ENCODE measurements at places on chromosomes 4 and X.
A peak's percentile ranks its signal among the peaks of the same experiment; 100 is the strongest.

GRCh38 chrX:123917069-123917468 lies 44.4 kb upstream of the STAG2 start:
- H3K27ac ChIP-seq, result no peak overlapping the region
- no peaks in the 10 kb centered on the region for H3K36me3 ChIP-seq
- H3K4me3 ChIP-seq, result no peak overlapping the region
- no peak for DNase-seq
- no peaks in the 10 kb centered on the region for H3K4me1 ChIP-seq
- H3K27me3 ChIP-seq, result no peaks in the 10 kb centered on the region

DNA sequence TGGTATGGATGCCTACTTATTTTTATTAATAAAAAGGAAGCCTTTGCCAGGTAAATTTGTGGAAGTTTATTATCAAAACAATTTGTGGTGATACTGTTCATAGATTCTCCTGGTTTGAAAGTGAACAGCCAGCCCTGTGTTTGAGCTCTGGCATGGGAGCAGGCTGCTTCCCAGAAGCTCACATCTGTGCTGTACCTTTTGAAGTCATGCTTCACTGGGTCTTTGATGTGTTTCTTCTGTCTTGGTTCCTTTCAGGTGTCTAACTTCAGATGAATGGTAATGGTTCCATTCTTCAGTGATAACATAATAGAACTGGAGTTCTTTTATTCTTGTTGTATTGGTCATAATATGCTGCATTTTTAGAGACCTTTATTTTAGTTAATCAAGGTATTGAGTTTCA lies 85.5 kb downstream of the BMPR1B start:
- no peaks in the 10 kb centered on the region for H3K36me3 ChIP-seq
- H3K27me3 ChIP-seq, result no peaks in the 10 kb centered on the region
- no peak overlapping the region for H3K27ac ChIP-seq
- no peaks in the 10 kb centered on the region for H3K4me1 ChIP-seq
- no peak overlapping the region for H3K4me3 ChIP-seq

DNA sequence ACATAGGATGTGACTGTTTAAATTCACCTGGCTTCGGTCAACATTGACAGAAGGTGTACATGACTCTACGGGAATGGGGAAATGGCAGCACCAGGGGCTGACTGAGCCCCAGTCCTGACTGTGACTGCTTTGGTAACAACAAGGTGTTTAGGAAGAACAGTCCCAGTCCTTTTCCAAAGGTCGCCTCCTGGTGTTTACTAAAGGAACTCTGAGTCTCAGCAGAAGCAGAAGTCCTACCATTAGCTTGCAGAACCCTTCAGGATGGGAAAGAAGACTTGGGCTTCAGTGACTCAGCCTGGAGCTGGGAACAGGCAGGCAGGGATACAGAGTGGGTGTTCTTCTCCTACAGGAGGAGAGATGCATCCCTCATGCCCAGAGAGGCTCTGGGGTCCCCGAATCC lies 103.3 kb downstream of the MGST2 start:
- no peaks in the 10 kb centered on the region for H3K36me3 ChIP-seq
- H3K27ac ChIP-seq, result no peak overlapping the region
- peaks cover 18% of the 10 kb centered on the region for H3K4me1 ChIP-seq
- DNase-seq, result no peak
- no peaks in the 10 kb centered on the region for H3K27me3 ChIP-seq

- no peaks in the 10 kb centered on the region for H3K4me1 ChIP-seq
- DNase-seq, result no peak
- H3K4me3 ChIP-seq, result no peak overlapping the region
Observed at GRCh38 chrX:39304746-39305145, 503.5 kb downstream of the MID1IP1 start.

DNA sequence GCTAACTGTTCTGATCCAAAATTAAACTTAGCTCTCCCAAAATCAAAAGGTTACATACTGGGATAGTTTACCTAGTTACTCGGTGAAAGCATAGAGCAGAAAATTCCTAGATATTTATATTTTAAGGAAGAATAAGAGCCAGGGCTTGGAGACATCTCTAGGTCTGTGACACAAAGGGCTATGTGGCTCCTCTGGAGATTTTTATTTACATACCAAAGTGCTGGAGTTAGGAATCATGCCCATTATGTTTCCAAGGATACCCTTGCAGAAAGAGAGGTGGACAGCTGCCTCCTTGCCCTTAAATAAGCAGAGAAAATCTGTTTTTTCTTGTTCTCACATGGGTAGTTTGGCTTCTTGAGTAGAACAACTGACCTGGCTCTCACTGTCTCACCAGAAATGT lies 9.0 kb downstream of the COX7B2 start:
- H3K27me3 ChIP-seq, result no peaks in the 10 kb centered on the region
- H3K27ac ChIP-seq, result no peak overlapping the region
- no peaks in the 10 kb centered on the region for H3K36me3 ChIP-seq
- H3K4me1 ChIP-seq, result no peaks in the 10 kb centered on the region
- H3K4me3 ChIP-seq, result no peak overlapping the region

GRCh38 chr4:151163855-151164254 lies 64.4 kb downstream of the RPS3A start:
- peaks cover 16% of the 10 kb centered on the region for H3K4me1 ChIP-seq
- H3K27me3 ChIP-seq, result no peaks in the 10 kb centered on the region
- peaks cover 37% of the 10 kb centered on the region for H3K36me3 ChIP-seq

GRCh38 chr4:124431653-124432192 lies 280.8 kb downstream of the ANKRD50 start:
- no peaks in the 10 kb centered on the region for H3K36me3 ChIP-seq
- peaks cover 12% of the 10 kb centered on the region for H3K4me1 ChIP-seq
- no peaks in the 10 kb centered on the region for H3K27me3 ChIP-seq
- no peak for DNase-seq

- no peaks in the 10 kb centered on the region for H3K4me1 ChIP-seq
- no peak for DNase-seq
- no peak overlapping the region for H3K27ac ChIP-seq
- no peaks in the 10 kb centered on the region for H3K36me3 ChIP-seq
- no peaks in the 10 kb centered on the region for H3K27me3 ChIP-seq
- no peak overlapping the region for H3K4me3 ChIP-seq
Observed at GRCh38 chr4:137635108-137635507, 102.8 kb upstream of the PCDH18 start.

DNA sequence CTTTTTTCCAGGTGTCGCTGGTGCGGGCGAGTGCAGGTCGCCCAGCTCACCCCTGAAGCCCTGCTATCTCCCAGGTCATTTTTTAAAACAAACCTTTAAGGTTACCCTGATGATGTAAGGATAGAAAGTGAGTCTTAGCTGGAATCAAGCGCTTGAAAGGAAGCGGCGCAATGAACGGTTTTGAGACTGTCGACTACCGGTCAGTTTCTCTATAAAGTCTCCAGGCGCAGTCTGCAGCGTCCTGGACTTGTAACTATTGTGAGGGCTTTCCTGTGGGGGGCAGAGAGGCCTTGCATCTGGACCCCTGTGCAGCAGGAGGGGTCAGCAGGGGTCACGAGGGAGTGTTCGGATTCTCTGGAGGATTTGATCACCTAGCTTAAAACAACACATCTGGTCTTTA lies 1.6 kb downstream of the KIT start:
- peaks cover 8% of the 10 kb centered on the region for H3K27me3 ChIP-seq
- peaks cover 33% of the 10 kb centered on the region for H3K4me1 ChIP-seq
- DNase-seq, result no peak
- peak overlapping the region; percentile 40 for H3K4me3 ChIP-seq
- peak overlapping the region; percentile 40 for H3K27ac ChIP-seq

DNA sequence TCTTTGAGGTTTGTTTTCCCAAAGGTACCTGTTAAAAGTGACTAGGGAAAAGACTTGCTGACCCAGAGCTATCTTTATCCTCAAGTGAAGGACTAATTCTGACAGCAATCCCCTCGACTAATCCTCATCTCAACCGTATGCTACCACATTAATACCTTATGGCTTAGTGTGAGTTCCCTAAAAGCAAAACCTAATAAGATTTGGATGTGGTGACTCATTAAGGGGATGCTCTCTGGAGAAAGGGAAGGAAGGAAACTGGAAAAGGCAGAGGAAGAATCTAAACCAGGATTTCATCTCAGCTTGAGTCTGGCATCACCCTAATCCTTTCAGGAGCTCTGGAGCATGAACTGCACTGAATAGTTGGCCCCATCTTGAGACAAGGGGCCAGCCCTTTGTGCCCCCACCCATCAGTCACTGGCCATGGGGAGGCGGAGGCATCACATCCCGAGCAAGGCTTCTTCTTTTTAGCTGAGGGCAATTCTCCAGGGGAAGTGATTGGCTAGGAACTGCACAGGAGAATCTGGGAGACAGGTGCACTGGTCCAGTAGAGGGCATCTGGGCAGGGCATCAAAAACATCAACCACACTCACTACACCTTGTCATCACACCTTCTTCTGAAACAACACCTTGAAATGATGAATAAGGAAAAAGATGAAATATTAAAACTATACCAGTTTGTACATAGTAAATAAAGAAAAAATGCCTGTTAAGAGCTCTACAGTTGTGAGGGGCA lies 6.9 kb upstream of the BBS7 start:
- no peaks in the 10 kb centered on the region for H3K36me3 ChIP-seq
- DNase-seq, result no peak
- no peaks in the 10 kb centered on the region for H3K27me3 ChIP-seq
- H3K27ac ChIP-seq, result no peak overlapping the region
- no peak overlapping the region for H3K4me3 ChIP-seq
- no peaks in the 10 kb centered on the region for H3K4me1 ChIP-seq

GRCh38 chr4:26566133-26566532 lies 17.8 kb upstream of the TBC1D19 start:
- no peaks in the 10 kb centered on the region for H3K4me1 ChIP-seq
- H3K27me3 ChIP-seq, result no peaks in the 10 kb centered on the region
- DNase-seq, result no peak
- no peak overlapping the region for H3K4me3 ChIP-seq
- no peaks in the 10 kb centered on the region for H3K36me3 ChIP-seq

- H3K27ac ChIP-seq, result no peak overlapping the region
- H3K27me3 ChIP-seq, result no peaks in the 10 kb centered on the region
- H3K36me3 ChIP-seq, result no peaks in the 10 kb centered on the region
- no peaks in the 10 kb centered on the region for H3K4me1 ChIP-seq
Observed at GRCh38 chr4:6417516-6418050, 54.8 kb downstream of the PPP2R2C start.

GRCh38 chr4:106247600-106247999 lies 68.4 kb downstream of the TBCK start:
- no peak for DNase-seq
- H3K4me3 ChIP-seq, result no peak overlapping the region
- no peaks in the 10 kb centered on the region for H3K27me3 ChIP-seq

DNA sequence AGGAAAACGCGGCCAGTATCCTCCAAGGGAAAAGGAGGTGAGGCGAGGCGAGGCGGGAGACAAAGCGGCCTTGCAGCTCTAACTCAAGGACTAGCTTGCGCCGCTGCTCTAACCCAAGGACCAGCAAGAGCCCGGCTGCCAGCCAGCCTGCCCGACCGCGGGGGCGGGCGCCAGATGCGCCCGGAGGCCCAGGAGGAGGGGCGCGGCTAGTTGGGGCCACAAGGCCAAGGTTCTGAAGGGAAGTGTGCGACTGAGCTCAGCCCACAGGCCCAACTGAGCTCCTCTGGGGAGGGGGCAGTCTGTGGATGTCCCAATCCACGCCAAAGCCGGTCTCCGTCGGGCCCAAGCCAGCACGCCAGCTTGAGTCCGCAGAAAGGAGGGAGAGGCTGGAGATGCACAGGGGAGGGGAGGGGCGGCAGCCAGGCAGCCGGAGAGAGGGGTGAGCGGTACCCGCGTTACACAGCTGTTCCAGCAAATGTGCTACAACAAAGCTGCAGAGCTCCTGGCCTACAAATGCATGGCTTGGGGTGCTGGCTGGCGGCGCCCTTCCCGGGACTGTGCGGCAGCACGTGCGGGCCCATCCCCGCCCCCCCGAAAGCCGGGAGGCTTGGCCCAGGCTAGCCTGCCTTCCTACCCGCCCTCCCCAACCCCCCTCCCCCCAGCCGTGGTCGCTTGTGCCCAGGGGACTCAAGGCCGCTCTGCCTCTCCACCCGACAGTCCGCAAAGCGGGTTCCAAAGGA lies 637 bp downstream of the AMER1 start:
- H3K36me3 ChIP-seq, result no peaks in the 10 kb centered on the region
- DNase-seq, result peak; percentile 29
- H3K27me3 ChIP-seq, result peaks cover 3% of the 10 kb centered on the region

GRCh38 chrX:154046940-154047610 lies 27.4 kb upstream of the IRAK1 start:
- peak overlapping the region; percentile 1 for H3K27ac ChIP-seq
- no peaks in the 10 kb centered on the region for H3K36me3 ChIP-seq
- H3K4me1 ChIP-seq, result peaks cover 24% of the 10 kb centered on the region
- H3K4me3 ChIP-seq, result no peak overlapping the region
- no peak for DNase-seq
- no peaks in the 10 kb centered on the region for H3K27me3 ChIP-seq

DNA sequence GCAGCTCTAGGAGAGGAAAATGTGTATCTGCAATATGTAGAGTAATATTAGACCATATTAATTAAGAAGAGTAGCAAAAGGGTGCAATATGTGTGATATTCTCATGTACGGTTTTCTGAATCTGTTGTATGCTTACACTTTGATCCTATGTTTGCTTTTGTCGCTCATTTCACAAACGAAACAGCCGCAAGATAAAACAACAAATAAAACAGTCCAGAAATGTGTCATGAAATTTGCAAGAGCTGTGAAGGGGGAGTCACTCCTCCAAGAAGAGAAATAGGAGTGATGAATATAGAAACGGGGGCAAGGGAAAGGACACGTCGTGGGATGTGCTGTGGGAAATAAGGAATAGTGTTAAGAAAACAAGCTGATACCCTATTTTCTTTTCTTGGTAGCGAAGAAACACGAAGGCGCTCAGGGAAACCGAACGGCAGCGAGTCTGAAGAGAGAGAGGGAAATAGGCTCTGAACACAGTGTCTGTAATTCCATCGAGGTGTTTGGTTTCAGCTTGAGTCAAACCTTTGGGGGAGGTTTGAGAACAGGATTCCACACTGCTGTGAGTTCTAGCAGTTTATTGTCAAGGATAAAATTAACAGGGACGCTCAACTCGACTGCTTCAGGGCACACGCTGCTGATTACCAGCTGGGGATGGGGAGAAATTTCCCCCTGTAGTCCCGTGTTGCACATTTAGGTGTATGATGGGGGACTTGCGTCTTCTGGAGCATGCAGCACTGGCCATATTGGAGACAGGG lies 595.6 kb upstream of the TENM3 start:
- H3K27me3 ChIP-seq, result no peaks in the 10 kb centered on the region
- no peaks in the 10 kb centered on the region for H3K4me1 ChIP-seq
- H3K4me3 ChIP-seq, result no peak overlapping the region
- H3K27ac ChIP-seq, result no peak overlapping the region
- no peak for DNase-seq

GRCh38 chr4:39812500-39812899 lies 114.6 kb downstream of the UBE2K start:
- no peak for DNase-seq
- H3K36me3 ChIP-seq, result no peaks in the 10 kb centered on the region
- no peak overlapping the region for H3K4me3 ChIP-seq
- no peaks in the 10 kb centered on the region for H3K4me1 ChIP-seq

DNA sequence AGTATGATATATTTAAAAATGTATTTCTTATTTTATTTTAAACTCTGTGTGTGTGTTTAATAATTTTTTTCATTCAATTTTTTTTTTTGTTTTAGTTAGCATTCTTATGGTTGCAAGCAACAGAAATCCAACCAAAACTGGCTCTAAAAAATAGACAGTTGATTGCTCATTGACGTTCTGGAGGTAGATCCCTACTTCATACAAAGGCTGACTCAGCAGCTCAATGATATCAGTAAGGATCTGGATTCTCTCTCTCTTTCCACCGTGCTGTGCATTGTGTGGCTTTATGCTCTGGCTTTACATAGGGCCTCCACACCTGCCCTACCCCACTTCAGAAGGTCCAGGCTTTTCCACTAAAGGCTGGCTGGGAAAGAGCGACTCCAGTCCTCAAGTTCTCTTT lies 117.8 kb downstream of the UCHL1 start:
- H3K4me1 ChIP-seq, result peaks cover 16% of the 10 kb centered on the region
- no peaks in the 10 kb centered on the region for H3K27me3 ChIP-seq
- DNase-seq, result no peak
